Right lobe of liver (tissue), 6 donors: ENCODE measurements at places on chromosomes 2 and 18. TPM values are rescaled to one million over a fixed set of nuclear protein-coding genes. Genes with fewer than 3 reads are reported as not detected.

NTSR2 gene
- total RNA-seq = not detected

NT5C1B gene
- not detected for total RNA-seq

TMEFF2 gene
- not detected for total RNA-seq

CLIP4 gene
- total RNA-seq = 4.2 TPM

DNA sequence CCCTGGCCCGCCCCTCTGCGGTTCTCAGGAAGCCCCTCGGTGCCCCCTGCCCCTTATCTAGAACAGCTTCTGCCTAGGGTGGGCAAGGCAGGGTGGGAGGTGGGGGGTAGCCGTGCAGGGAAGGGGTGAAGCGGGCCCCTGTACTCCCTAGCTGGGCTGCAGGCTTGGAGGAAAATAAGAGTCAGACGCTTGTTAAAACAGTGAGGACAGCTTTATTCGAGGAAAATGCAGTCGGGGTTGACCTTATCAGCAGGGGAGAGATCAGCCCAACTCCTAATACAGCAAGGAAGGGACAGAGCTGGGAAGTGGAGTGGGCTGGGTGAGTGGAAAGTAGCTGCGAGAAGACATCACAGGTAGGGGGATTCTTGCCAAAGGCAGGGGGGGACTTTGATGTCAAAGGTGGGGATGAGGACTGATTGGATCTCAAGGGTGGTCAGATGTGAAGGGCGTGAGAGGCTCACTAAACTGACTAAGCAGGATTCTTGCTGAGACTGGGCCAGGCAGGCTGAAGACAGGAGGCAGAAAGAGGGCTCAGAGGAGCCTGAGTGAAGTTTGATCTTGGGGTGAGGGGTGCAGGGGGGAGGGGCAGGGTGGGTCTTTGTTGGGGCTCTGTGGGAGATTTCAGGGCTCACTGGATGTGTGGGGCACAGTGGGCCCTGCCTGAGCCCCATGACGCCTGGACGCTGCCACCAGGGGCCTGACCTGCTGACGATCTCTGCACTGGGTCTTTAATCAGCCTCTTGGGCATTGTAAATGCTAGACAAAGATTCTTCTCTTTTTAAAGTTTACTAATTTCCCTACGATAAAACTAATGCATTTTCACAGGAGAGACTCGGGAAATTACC, 29.9 kb downstream of the HPCAL1 start:
- no peak for DNase-seq

- no peak for DNase-seq
Observed at GRCh38 chr2:191171286-191171685, 20.5 kb upstream of the STAT4 start.

DNA sequence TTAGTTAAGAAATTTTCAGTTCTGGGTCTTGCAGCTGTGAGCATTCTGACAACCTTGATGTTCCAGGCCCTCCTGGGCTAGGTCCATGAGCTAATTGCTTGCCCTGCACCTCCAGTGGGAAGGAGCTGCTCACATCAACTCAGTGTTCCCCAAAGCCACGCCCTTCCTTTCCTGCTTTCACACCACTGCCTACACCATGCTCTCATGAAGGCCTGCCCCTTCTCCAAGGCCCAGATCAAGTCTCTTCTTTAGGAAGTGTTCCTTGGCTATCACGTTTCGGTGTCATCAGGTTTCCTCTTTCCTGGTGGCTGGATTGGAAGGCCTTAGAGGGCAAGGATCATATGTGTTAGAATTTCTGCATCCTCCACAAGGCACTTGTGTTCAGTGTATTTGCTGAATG, 18.8 kb downstream of the TMEM127 start:
- no peak for DNase-seq
